D341Med (cell line): ENCODE measurements at places on chromosomes 1 and 21.

DNA sequence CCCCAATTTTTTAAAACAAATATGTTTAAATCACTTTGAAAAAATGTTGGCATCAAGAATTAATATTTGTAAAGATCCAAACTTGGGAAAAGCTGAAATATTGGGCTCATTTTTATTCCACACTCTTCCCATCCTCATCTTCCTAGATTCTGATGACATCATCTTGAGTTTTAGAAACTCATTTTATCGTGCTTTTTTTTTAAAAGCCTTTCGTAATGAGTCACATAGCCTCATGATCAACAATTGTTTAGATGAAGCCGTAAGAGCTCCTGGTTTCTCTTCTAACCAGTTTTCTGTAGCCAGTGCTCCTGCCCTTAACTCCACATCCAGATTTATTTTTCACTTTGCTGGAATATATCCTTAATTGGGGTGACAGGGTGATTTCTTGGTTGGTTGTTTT is 78.6 kb downstream of the POFUT2 start:
- DNase-seq, result no peak

GRCh38 chr1:48785869-48786268 is 9.2 kb upstream of the BEND5 start:
- DNase-seq, result no peak

DNA sequence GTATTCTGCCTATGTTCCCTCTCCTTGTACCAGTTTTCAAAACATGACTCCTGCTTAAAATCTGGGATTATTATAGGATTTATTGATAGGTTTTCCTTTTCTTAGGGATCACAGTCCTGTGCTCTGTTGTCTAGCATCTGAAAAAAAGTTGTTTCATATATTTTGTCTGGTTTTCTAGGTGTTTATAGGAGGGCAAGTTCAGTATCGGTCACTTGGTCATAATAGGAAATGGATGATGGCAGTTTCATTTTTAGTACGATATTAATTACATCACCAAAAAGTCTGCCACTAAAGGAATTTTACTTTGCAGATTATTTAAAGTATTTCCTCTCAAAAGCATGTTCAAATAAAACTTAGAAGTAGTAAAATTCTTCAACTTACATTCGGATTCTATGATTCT is 94.4 kb downstream of the RASAL2 start:
- no peak for DNase-seq

DNA sequence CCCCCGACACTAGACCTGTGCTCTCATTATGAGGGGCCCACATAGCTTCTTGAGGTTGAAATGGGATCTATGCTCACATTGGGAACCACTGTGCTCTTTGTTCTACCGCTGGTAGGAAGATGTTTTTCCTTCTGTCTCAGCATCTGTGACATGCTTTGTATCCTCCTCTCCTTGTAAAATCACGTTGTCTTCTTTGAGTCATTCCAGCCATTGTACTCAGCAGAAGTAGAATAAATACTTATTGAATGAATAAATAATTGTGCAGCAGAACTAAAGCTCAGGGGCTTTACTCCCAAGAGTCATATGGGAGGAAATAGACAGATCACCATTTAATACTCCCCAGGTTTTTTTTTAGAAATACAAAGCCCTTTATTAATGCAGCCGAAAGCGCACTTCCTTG is 66.3 kb upstream of the EDEM3 start:
- no peak for DNase-seq

- no peak for DNase-seq
Observed at GRCh38 chr1:152380932-152381331, 21.1 kb upstream of the FLG2 start.

GRCh38 chr1:197783510-197783948 is 8.2 kb upstream of the DENND1B start:
- no peak for DNase-seq

- no peak for DNase-seq
Observed at GRCh38 chr1:205012391-205013140, 30.4 kb upstream of the CNTN2 start.

DNA sequence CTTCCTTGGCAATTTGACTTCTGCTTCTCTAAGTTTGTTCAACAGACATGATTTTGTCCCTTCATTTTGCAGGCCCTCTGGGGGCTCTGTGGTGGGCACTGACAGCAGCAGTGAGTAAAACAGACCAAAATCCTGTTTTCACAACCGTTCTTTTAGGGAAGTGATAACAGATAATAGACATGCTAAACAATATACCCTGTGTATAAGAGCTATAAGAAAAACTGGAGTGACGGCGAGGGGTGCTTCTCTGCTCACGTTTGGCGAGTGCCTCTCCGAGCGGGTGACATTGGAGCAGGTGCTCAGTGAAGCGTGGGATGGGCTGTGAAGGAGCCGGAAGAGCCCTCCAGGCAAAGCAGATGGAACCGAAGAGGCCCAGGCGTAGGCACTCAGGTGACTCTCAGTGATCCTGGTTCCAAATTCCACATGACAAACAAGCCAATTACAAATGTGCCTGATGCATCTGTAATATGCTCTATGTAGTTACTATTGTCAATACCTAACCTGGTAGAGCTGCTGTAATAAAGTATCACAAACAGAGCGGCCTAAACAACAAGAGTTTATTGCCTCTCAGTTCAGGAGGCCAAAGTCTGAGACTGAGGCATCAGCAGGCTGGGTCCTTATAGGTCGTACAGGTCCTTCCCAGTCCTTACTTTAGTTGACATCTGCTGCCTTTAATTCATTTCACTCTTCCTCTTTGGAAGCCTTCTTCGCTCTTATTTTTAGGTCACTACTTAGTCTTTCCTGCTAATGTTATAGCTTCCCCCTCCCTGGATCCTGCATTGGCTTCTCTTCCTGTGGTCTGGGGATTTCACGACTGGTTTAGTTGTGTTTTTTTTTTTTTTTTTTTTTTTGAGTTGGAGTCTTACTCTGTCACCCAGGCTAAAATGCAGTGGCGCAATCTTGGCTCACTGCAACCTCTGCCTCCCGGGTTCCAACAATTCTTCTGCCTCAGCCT is 20.1 kb downstream of the OR2B11 start:
- no peak for DNase-seq

DNA sequence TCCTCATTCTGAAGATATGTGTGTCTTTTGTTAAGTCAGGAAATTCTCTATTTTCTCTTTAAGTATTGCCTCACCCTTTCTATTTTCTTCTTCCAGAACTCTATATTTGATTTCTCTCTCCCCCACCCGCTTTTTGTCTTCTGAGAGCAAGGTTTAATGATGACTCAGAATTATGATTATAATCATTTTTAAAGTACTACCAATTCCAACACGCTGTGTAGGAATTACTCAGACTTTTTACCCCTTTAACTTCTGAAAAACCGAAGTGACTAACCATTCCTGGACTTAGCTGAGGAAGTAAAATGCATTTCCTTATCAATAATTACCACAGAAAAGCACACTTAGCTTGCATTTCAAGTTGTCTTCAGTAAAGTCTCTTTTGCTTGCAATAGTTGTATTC is 20.8 kb upstream of the SCYL3 start:
- DNase-seq, result no peak

DNA sequence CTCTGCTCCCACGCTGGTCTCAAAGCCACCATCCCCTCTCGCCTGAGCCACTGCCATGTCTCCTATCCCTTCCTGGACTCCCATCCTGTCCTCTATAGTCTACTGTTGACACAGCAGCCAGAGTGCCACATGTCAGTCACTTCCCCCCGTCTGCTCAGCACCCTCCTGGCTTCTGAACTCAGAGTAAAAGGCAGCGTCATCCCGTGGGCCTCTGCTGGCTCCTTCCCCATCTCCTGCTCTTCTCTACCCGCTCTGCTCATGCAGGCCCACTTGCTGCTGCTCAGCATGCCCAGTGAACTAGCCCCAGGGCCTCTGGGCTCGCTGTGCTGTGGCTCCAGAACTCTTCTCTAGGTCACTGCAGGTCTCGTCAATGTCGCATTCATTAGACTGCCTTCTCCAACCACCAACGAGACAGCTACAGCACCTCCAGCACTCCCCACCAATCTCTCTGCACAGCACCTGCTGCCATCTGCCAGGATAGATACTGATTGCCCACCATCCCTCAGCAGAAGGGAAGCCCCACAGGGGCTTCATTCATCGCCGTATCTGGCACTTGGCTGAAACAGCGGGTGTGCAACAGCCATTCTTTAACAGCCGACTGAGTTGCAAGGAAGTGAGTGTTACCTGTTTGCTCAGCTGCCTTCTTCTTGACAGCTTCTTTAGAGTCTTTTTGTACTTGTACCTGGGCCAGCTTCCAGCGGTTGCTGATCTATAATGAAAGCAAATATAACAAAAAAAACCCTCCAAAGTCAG is 11.8 kb upstream of the SRM start:
- DNase-seq, result no peak

DNA sequence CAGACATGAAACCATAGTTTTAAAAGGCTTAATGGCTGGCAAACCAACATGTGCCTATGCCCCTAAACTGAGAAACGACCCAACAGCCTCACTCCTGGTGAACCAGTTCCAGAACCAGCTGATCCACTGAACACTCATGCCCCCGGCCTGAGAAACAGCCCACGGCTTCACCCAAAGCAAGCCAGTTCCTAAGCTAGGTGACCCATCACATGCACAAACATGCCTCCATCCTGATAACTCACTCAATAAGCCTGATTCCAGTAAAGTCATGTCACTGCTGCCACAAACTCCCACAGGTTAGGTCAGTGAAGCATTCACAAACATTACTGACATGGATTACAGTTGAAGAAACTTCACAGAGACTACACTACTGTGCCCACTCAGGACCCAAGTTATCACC is 161.6 kb downstream of the USH2A start:
- no peak for DNase-seq

GRCh38 chr1:25579292-25580252 is 36.2 kb downstream of the LDLRAP1 start:
- no peak for DNase-seq

DNA sequence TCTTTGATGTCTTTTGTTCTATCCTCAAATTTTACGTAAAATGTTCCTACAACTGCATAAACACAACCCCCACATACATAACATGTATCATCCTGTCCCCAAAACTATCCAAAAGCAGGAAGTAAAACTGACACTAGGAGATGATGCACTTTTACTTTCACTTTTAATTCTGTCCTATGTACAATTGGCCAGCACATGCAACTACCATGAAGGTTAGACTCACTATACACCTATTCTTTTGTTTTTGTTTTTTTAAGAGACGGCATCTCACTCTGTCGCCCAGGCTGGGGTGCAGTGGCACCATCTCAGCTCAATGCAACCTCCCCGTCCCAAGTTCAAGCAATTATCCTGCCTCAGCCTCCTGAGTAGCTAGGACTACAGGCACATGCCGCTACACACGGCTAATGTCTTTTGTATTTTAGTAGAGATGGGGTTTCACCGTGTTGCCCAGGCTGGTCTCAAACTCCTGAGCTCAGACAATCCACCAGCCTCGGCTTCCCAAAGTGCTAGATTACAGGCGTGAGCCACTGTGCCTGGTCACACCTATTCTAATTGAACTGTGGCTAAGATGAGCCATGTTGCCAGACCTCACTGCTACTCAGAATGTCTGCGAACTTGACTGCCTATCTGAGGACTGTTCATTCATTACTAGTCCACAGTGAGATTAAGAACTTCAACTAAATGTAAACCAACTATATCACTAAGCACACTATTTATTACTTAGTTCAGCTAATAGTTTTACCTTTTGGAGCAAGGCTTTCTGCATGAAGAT is 48.0 kb downstream of the TOR3A start:
- DNase-seq, result no peak

- DNase-seq, result no peak
Observed at GRCh38 chr1:83129107-83129506, 869.8 kb downstream of the TTLL7 start.

DNA sequence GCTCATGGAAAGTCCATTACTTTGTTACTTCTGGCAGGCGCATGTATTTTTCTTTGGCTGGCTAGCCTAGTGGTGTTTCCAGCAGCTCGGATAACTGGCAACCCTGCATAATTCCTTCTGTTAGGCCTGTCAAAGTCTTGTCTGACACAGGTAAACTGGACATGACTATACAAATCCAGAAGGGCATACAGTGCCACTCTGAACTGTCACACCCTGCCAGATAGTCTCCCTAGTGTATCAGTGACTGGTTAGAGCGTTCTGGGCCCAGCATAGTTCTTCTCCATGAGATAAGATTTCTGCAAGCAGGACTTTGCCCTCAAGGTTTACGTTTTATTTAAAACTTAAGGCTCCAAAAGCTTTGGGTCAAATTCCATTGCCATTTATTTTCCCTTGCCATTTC is 177.7 kb upstream of the GORAB start:
- DNase-seq, result no peak

DNA sequence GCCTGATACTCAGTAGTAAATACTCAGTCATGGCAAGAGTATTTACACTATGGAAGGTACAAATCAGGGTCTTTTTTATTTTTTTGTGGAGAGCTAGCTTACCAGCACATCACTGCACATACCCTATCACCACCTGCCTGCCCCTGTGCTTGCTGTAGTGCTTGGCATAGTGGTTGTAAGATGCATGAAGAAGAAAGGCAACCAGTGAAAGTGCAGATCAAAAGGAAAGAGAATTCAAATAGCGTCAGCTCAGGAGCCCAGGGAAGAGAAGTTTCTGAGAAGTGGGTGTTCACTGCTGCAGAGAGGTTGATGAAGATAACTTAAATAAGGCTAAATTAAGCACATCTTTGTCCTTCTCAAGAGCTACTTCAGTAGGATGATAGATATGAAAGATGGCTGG is 76.0 kb downstream of the DTL start:
- DNase-seq, result no peak

DNA sequence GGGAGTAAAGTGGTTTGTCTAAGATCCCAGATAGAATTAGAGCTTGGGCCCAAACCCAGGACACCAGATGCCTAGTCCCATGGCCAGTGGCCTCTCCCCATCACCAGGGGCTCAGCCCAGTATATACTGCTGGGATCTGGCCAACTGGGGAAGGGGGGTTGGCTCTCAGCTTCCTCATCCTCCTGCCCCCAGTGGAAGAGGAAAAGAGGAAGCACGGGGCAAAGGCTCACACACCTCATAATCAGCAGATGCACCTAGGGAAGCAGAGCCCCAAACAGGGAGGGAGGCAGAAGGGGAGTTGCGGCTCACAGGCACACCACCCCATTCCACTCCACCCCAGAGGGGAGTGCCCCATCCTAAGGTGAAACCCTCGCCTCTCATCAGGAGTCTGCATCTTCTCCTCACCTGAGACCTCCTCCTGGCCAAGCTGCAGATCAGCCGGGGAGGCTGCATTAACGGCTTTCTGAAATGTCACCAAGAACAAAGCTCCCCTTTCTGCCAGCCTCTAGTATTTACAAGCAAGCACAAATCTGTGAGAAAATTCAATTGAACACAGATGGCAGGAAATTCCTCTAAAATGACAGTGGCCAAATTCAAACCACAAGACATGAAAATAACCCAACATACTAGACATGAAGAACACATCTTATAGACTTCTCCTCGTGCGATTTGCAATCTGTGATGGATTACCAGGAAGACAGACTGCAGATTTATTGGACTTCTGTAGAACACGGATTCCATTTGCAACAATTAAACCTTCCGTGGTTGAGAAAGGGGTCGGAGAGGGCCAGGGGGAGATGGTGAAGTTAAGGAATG is 82.8 kb downstream of the GLIS1 start:
- no peak for DNase-seq

- no peak for DNase-seq
Observed at GRCh38 chr1:21906173-21907078, 30.7 kb downstream of the HSPG2 start.
